Tongue (tissue), 3 donors: ENCODE measurements at places on chromosomes 6 and 20.

GRCh38 chr20:6852478-6852877, 85.0 kb downstream of the BMP2 start:
- DNase-seq = no peak

DNA sequence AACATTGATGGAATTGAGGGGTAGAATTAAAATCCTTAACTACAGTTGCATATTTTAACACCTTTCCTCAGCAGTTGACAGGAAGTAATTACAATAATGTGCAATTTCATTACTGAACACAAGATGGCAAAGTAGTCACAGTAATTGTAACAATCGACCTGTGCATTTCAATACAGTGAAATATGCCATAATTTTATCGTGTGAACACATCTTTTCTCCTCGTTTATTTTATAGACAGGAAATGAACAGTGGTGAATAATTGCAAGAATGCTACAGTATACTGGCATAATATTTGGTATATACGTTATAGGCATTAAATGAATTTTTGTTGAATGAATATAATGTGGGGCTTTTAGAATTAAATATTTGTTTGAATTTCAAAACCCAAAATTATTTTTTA, 25.0 kb downstream of the CYB5R4 start:
- DNase-seq = peak; percentile 75

DNA sequence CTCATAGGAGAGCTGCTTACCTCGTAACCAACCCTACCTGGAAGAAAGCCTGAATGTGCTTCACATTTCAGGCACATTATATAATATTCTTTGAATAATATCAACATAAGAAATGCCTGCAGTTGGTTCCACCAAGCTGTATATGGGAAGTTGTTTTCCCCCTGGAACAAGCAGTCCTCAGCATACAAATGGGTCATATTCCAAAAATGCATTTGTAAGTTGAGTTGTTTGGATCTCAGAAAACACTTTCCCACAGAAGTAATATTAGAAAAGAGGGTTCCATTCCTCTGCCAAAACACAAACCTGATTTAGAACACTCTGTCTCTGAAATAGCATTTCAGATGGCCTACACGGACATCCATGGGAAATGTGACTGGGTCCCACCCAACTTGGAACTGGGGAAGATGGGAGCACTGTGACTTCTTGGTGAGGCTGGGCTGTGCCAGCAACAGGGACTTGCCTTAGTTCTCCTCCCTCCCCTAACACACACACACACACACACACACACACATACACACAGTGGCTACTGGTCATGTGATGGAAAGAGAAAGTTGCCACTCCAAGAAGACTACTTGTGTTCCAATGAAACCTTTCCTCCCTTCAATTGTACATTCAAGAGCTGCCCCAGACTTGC, 11.4 kb upstream of the RCAN2 start:
- DNase-seq = no peak

DNA sequence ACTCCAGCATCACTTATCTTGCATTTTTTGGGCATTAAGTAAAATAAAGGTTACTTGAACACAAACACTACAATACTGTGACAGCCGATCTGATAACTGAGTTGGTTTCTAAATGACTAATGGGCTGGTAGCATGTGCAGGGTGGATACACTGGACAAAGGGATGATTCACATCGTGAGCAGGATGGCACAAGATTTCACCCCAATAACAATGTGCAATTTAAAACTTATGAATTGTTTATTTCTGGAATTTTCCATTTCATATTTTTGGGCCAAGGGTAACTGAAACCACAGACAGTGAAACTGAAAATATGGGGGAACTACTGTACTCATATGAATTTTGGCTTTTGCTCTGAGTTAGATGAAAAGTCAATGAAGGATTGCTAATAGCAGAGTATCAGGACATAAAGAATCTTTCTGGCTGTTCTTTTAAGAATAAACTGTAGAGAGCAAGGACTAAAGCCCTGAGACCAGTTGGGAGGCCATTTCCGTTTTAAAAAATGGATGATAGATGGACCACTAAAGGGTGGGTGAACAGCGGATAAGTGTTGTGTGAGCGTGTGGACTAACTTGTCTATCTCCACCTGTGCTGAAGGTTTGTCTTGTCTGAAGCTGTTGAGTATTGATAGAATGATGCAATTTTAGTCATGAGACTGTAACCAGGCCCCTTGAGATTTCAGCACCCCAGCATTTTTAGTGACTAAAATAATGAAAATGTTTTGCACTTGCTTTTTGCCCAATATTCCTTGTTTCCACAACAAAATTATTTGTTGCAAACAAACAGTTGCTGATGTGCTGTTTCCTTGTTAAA, 8.2 kb downstream of the SPINT3 start:
- DNase-seq = no peak

- DNase-seq = no peak
These were observed 94.5 kb downstream of the BACH2 start for GRCh38 chr6:90202156-90202555.
